Lower lobe of right lung (tissue), 2 donors: ENCODE measurements at places on chromosomes 4 and X. TPM values are rescaled to one million over a fixed set of nuclear protein-coding genes. Genes with fewer than 3 reads are reported as not detected.

TMSB15C gene
- 1.2 TPM for total RNA-seq

ZRSR2 gene
- 11.3 TPM for total RNA-seq

SHROOM2 gene
- 9.3 TPM for total RNA-seq

MAOB gene
- total RNA-seq, result 23.4 TPM

XAGE1A gene
- total RNA-seq, result not detected

IL2 gene
- not detected for total RNA-seq

GAGE13 gene
- not detected for total RNA-seq

NSG1 gene
- total RNA-seq, result 0.50 TPM

BCORL1 gene
- total RNA-seq, result 13.6 TPM

F11 gene
- total RNA-seq, result 20.5 TPM

TRMT2B gene
- 19.4 TPM for total RNA-seq

MAGEA12 gene
- total RNA-seq, result not detected

USP26 gene
- not detected for total RNA-seq

AIFM1 gene
- 23.1 TPM for total RNA-seq

AKAP14 gene
- 4.8 TPM for total RNA-seq

MAGEA10 gene
- not detected for total RNA-seq

WDR45 gene
- total RNA-seq, result 54.8 TPM

STEEP1 gene
- 20.1 TPM for total RNA-seq

TAF7L gene
- not detected for total RNA-seq

TLR3 gene
- 26.8 TPM for total RNA-seq

XK gene
- total RNA-seq, result 2.2 TPM

ARHGAP36 gene
- total RNA-seq, result not detected

AFF2 gene
- total RNA-seq, result 10.9 TPM
